ENCODE measurements at places on chromosomes 2 and 18. TPM values are rescaled to one million over a fixed set of nuclear protein-coding genes. Genes with fewer than 3 reads are reported as not detected.

GRCh38 chr2:223943561-223944008, 1.6 kb downstream of the WDFY1 start:
- DNase-seq, result no peak

- no peak for DNase-seq
Observed at GRCh38 chr18:48555465-48555995, 16.7 kb downstream of the CTIF start.

Gene NGEF
- 3.6 TPM for total RNA-seq

Gene PCARE
- not detected for total RNA-seq

Gene CCDC85A
- total RNA-seq, result 0.29 TPM
